ENCODE measurements at places on chromosomes 7 and 10.

DNA sequence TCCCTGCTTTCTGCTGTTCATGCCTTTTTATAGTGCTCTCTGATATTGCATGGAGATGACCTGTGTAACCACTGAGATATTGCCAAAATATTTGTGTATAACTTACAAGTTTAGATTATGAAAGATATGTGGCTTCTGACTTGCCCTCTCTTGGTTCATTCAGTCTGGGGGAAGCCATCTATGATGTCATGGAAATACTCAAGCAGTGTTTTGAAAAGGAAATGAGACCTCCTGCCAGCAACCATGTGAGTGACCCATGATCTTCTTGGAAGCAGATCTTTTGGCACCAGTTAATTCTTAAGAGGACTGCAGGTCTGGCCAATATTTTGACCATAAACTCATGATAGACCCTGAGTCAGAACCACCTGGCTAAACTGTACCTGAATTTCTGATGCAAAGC, 183.0 kb downstream of the THSD7A start:
- no peak for DNase-seq

DNA sequence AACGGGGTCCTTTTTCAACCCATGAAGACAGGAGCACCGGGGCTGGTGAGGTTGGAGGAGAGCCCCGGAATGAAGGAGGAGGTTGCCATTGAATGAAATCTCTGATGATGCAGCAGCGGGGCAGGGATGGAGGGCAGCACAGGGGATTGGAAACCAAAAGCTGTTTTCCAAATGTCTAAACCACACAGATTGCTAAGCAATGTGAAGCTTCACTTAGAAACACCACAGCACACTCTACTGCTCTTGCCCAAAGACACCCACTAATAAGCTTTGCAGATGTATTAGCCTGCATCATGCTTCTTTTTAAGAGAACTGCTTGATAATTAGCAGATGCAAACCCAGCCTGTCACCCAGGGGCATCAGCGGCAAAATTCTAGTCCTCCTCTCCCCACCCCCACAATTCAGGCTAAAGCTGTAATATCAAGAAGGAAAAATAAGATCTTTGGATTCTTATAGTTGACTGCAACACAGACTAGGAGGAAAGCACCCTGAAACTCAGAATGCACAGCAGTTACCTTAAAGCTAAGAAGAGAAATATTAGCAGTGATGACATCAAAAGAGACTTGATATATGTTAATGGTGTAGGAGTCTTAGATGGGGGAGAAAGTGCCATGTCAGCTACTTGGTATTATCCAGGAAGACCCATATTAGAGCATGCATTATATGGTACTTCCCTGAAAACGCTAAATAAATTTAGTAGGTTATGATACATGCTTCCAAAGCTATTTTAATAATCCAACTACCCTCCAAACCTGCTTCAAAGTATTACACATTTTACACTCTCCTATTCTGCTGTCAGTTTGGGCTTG, 666.7 kb downstream of the KCNMA1 start:
- no peak for DNase-seq

GRCh38 chr10:78349165-78349516, 315.5 kb downstream of the RPS24 start:
- DNase-seq, result no peak

GRCh38 chr10:71698737-71699136, 20.8 kb downstream of the C10orf105 start:
- DNase-seq, result no peak

DNA sequence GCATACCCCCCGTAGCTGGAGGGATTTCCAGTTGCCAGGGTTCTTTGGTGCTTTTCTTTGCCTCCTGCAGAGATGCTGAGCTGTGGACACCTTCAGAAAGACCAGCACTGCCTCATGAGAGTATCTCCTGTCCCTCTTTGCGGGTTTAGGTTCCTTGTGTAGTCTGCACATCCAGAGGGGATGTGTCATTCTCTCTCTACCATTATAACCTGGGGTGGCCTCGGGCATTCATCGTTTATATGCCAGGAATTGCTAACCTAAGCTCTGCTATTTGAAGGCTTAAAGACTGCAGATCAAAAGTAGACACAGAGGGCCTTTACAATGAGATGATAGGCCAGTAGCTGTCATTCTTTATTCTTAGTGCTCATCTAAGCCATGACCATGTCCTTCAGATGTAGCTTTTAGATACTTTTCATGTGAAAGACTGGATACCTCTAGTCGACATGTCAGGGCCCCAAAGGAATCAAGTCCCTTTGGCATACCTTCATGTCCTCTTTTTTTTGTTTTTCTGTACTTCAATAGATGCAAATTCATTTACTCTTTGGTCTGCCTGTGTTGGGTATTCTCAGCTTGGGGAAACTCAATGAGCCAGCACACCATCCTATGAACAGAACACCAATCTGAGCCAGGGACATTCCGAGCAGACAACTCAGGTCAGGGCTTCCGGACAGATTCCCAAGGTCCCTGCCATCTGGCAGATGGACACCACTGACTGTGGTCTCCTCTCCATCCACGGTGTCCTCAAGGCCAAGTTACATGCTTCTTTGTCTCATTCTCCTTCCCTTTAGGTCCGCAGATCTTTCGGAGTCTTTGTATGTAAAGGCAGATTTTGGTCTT, 129.3 kb downstream of the NRF1 start:
- DNase-seq, result no peak

DNA sequence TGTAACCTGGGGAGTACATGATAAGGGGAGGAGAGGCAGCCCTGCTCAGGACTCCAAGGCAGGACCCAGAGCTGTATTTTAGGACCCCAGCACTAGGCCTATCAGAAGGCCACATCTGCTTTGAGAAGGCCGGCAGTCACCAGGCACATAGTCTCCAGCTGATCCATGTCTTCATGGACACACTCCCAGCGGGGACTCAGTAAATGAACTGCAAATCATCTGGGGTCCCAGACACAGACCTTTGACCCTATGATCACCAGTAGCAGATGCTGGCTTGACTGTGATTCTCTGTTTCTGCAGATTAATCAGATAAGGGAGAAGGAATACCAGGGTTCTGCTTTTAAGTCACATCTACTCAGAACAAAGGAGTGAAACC, 341.4 kb upstream of the PODXL start:
- no peak for DNase-seq

DNA sequence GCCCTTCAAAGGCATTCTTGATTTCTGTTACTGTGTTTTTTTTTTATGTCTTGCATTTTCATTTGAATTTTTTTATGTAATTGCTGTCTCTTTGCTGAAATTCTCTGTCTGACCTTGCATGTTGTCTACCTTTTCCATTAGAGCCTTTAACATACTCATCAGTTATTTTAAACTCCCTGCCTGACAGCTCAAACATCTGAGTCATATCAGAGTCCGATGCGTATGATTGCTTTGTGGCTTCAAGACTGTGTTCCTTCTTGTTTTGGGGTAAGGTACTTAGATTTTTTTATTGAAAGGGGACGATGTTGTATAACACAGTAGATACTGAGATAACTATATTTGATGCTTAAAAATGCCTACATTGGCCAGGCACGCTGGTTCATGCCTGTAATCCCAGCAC, 9.7 kb upstream of the TARP start:
- DNase-seq, result no peak

DNA sequence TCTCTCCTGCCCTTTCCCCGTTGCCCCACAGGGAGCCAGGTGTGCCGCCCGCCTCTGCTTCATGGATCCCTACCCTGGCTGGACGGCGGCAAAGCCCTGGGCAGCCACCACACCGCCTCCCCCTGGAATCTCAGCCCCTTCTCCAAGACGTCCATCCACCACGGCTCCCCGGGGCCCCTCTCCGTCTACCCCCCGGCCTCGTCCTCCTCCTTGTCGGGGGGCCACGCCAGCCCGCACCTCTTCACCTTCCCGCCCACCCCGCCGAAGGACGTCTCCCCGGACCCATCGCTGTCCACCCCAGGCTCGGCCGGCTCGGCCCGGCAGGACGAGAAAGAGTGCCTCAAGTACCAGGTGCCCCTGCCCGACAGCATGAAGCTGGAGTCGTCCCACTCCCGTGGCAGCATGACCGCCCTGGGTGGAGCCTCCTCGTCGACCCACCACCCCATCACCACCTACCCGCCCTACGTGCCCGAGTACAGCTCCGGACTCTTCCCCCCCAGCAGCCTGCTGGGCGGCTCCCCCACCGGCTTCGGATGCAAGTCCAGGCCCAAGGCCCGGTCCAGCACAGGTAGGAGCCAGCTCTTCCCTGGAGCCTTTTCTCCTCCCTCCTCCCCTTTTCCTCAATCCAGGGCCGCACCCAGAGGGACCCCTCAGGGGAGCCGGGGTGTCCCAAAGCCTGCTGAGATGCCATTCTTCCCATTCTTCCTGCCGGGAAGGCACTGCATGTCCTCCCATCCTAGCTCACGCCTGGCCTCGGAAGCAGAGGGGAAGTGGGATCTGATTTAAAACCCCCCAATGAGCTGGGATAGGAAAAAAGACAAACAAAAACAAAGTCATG, 4.0 kb downstream of the GATA3 start:
- DNase-seq, result no peak

GRCh38 chr10:5321273-5321672, 43.5 kb upstream of the UCN3 start:
- DNase-seq, result no peak

DNA sequence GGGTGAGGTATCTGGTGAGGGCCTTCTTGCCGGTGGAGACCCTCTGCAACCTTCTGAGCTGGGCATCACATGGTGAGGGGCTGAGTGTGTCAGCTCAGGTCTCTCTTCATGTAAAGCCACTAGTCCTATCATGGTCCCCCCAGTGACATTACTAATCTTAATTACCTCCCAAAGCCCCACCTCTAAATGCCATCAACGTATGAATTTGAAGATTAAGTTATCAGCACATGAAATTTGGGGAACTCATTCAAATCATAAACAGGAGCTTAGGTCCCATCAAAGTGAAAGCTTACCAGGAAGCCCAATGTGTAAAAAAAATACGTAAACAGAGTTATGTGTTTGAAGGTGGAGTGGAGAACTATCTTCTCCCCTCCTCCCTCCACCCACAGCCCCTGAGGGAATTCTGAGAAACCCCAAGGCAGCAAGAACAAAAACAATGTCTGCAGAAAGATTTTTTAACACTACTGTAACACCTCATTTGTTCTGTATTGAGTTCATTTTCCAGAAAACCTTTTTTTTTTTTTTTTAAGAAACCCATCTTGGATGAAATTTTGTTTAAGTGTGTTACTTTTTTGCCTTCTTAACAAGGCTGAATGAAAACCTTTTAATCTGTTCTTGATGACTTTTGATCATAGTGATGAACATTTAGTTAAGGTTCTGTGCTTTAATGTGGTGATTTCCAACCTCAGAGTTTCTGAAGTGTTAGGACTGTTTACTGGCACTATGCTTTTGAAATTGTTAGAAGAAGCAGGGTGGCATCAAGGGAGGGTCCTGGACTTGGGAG, 19.1 kb upstream of the PCGF5 start:
- no peak for DNase-seq

- DNase-seq, result no peak
Observed at GRCh38 chr10:31128536-31128935, 96.9 kb upstream of the ZNF438 start.

GRCh38 chr10:11539191-11539868, 72.1 kb downstream of the USP6NL start:
- DNase-seq, result no peak

- no peak for DNase-seq
Observed at GRCh38 chr7:44046321-44047061, 2.0 kb downstream of the DBNL start.

DNA sequence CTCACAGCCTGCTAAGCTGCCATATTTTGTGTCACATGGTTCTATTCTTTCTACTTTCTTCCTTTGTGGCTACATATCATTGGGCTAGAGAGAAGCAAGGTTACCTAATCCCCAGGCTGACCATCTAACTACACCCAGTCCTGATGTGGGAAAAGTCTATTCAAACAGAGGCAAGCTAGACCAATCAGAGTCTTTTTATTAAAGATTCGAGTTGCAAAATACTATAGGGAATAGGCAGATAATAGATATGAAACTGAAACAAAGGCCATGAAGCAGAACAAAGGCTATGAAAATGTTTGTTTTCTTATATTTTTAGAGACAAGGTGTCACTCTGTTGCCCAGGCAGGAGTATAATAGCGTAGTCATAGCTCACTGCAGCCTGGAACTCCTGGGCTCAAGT, 36.7 kb downstream of the MTERF1 start:
- DNase-seq, result no peak

Data from left kidney (tissue), 8 donors.